ENCODE measurements at places on chromosomes 3 and 15. TPM values are rescaled to one million over a fixed set of nuclear protein-coding genes. Genes with fewer than 3 reads are reported as not detected.

GRCh38 chr3:43736558-43737440, 46.1 kb downstream of the ABHD5 start:
- DNase-seq = no peak

GRCh38 chr3:122403489-122403888, 12.4 kb downstream of the WDR5B start:
- no peak for DNase-seq

Gene REC114
- not detected for total RNA-seq

- DNase-seq = no peak
Measured at GRCh38 chr3:149489060-149489690, 14.7 kb downstream of the TM4SF4 start.

GRCh38 chr3:98817547-98818041, 54.5 kb downstream of the ST3GAL6 start:
- DNase-seq = peak; percentile 41

- DNase-seq = no peak
Measured at GRCh38 chr3:10808130-10808735, 7.8 kb upstream of the SLC6A11 start.

- no peak for DNase-seq
Measured at GRCh38 chr3:47912006-47912504, 104.2 kb downstream of the MAP4 start.

GRCh38 chr3:194225988-194226663, 90.2 kb downstream of the HES1 start:
- DNase-seq = no peak

- no peak for DNase-seq
Measured at GRCh38 chr3:46470831-46471230, 6.1 kb upstream of the LTF start.

DNA sequence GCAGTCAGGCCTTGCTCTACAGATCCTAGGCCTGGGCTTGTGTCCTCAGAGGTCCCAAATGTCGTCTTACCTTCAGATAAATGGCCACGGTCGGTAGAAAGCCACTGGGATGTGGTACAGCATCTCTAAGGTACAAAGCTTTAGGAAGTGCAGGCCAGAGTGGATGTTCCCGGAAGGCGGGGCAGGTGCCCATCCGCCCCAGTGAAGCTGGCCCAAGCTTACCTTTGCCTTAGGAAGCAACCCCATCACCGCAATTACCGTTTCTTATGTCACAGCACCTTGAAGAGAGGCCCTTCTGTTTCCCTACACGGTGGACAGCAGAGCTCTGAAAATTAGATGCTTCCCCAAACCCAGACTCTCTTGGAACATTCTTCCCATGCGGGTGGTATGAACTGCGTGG, 240.1 kb upstream of the LYSMD4 start:
- no peak for DNase-seq

GRCh38 chr15:25242166-25242879, 196.5 kb downstream of the UBE3A start:
- DNase-seq = no peak

DNA sequence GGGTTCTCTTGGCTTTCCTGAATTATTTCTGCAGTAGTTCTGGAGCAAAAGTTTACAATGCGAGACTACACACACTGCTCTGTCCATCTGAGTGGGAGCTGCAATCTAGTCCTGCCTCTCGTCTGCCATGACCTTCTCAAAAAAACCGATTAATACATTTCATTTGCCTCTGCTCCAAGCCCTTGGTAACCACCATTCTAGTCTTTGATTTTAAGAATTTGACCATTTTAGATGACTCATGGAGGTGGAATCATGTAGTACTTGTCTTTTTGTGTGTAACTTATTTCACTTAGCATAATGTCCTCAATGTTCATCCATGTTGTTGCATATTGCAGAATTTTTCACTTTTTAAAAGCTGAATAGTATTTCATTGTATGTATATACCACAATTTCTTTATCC, 356.9 kb downstream of the SV2B start:
- DNase-seq = no peak

DNA sequence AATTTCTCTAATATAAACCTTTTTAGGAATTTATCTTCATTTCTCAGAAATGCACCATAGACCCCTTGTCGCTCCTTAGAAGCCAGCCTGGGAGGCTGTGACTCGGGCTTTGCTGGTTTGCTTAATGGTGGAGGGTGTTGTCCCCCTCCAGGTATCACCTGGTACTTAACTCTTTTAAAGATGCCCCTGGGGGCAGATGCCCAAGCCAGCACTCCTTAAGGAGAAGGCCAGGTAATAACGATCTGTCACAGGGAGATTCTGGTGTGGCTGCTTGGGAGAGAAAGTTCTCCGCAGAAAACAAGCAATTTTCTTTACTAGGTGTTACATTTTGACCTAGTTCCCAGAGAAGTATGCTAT, 22.3 kb downstream of the EHD4 start:
- no peak for DNase-seq

GRCh38 chr3:147370349-147370748, 36.0 kb downstream of the ZIC4 start:
- no peak for DNase-seq

- no peak for DNase-seq
Measured at GRCh38 chr3:185318141-185318540, 44.8 kb upstream of the MAP3K13 start.

Measured in CD4-positive, alpha-beta memory T cell (primary cell).